Inflammatory macrophage (primary cell): ENCODE measurements at places on chromosomes 5 and 9.

DNA sequence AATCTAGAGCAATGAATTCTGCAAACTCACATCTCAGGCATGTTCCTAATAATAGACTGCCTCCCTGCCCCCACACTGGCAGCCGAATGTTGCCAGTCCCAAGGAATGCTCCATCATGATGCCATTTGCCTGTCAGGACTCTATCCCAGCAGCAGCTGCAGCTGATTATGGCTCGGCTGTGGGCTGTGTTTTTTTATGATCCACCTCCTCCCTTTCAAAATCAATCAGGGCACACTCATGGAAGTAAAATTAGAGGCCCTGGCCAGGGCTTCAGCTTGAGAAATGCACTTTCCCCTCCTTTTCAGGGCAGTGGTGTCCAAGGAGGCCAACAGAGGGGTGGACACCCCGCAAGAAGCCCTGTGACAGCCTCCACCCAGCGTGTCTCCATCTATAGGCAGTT is 176.7 kb upstream of the S1PR3 start:
- DNase-seq = no peak

DNA sequence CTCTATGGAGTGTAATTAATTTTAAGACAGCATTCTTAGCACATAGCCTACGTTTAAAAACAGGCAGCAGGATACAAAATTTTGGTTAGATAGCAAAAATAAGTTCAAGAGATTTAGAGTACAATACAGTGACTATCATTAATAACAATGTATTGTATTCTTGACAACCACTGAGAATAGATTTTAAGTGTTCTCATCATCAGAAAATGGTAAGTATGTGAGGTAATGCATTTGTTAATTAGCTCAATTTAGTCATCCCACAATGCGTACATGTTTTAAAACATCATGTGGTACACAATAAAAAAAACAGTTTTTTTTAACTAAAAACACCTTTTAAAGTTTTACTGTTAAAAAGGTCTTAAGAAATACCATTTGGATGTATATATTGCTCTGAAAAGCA is 94.2 kb downstream of the MUSK start:
- DNase-seq = no peak

GRCh38 chr9:136568288-136569081 is 22.6 kb upstream of the NOTCH1 start:
- DNase-seq = no peak

DNA sequence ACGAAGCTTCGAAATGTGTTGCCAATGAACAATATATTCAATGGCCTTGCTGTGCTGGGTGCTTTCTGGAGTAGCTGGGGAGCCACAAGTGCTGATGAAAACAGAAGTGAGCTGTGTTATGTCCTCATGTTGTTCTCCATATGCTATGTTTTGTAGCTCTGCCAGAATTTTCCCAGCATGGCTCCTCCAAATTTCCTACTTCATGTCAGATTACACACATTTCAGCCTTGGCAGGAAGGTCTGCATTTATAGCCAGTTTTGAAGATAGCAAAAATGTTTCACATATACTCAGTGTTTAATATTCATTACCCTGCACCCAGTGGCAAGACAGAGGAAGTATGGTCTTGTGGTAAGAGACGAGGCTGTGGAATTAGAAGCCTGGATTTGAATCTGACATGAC is 22.6 kb upstream of the NMUR2 start:
- DNase-seq = no peak

DNA sequence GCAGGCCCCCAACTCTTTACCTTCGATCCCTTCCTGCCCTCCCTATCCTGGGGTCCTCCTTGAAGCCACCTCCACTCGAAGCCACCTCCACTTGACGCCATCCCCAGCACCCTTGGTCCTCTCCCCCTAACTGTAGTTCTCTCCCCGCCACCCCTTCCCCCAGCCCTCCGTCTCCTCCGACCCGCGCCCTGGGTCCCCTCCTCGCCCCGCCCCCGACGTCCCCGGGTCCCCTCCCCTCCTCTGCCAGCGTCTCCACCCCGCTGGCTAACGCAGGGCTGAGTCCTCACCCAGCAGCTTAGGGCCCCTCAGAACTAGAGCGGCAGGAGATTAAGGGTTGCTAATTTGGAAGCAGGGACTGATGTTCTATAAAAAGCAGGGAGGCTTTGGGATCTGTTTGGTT is 30.6 kb upstream of the ANKRD33B start:
- DNase-seq = no peak

DNA sequence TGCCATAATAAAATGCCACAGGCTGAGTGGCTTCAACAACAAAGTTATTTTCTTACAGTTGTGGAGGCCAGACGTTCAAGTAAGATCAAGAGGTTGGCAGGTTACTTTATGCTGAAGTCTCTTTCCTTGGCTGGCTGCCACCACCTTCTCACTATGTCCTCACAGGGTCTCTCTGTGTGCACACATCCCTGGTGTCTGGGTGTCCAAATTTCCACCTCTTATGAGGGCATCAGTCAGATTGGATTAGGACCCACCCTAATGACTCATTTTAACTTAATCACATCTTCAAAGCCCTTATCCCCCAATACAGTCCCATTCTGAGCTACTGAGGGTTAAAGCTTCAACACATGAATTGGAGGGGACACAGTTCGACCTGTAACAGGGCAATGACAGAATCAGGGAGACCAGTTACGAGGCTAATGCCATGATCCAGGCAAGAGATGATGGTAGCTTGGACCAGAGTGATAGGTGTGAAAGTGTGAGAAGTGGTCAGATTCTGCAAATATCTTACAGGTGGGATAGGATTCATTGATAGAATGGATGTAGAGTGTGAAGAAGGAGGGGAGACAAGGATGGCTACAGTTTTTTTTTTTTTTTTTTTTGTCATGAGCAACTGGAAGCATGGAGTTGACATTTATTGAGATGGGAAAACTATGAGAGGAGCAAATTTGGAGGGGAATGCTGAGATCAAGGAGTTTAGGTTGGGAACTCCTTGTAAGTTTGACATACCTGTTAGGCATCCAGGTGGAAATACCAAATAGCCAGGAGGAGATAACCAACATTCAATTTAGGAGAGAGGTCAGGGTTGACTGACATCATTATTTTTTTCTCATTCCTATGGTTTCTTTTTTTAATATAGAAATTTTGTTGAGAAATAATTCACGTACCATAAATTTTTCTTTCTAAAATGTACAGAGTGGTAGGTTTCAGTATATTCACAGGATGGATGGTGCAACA is 39.6 kb upstream of the FGF1 start:
- DNase-seq = no peak

- DNase-seq = no peak
Observed at GRCh38 chr9:117707561-117707960, 3.4 kb downstream of the TLR4 start.

DNA sequence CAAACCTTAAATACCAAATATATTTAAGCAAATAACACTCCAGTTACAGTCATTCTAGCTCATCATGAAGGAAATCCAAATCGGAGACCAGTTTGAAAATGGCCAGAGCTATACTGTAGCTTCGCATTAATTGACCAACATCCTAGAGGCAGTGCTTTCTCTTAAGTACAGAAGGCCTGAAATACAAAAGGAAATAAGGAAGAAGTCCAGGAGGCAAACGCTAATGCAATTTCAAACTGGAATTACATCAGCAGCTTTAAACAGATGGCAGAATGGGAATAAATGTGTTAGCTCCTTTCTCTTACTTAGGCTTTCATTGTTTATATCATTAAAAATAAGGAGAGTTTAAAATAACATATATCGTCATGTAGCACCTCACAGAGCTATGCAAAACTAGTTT is 197.0 kb downstream of the SEC61B start:
- peak; percentile 76 for DNase-seq

GRCh38 chr9:38048316-38048969 is 20.6 kb downstream of the SHB start:
- peak; percentile 57 for DNase-seq

GRCh38 chr9:94286116-94286515 is 27.0 kb downstream of the ZNF169 start:
- no peak for DNase-seq

GRCh38 chr9:125764198-125764597 is 17.0 kb downstream of the PBX3 start:
- DNase-seq = no peak

DNA sequence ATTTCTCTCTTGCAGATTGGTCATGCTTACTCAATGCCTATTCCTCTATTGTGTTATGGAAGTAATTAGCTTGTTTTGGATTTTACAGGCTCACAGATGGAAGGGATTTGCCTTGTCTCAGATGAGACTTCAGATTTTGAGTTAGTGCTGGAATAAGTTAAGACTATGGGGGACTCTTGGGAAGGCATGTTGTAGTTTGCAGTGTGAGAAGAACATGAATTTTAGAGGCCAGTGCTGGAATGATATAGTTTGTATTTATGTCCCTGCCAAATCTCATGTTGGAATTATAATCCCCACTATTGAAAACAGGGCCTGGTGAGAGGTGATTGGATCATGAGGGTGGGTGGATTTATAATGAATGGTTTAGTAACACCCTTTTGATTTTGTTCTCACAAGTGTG is 6.1 kb upstream of the TUSC1 start:
- DNase-seq = no peak

GRCh38 chr5:15533129-15533893 is 33.3 kb downstream of the FBXL7 start:
- DNase-seq = no peak

DNA sequence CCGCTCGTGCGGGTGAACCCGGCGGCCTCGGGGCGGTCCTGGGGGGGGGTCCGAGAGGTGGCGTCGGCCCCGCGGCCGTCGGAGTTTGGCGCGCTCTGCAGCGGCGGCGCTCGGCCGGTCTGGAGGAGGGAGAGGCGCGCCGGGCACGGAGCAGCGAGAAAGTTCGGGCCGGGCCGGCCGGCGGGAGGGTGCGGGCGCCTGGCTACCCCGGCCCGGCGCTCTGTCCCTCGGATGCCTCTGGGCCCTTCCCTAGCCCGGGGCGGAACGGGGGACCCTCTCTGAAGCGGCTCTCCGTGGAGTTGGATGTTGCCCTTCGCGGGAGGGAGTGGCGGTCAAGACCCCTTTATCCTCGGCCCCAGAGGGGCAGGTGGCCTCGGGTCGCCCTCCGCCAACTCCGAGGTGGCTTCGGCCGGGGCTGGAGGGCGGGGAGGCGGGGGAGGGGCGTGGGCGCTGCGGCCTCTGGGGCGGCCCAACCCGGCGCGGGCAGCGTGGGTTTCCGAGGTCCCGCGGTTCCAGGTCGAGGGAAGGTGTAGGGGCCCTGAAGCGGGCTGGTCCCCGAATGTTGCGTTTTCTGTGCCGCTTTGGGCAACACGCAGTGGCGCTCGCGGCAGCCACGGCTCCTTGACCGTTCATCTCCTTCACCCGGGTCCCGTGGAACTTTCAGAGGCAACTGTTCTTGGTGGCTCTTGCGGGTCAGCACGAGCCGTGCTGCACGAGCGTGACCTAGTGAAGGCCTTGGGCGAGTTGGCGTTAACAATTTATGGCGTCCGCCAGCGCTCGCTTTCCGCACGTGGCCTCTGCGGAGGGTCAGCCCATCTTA is 290.5 kb downstream of the DOCK8 start:
- DNase-seq = no peak

DNA sequence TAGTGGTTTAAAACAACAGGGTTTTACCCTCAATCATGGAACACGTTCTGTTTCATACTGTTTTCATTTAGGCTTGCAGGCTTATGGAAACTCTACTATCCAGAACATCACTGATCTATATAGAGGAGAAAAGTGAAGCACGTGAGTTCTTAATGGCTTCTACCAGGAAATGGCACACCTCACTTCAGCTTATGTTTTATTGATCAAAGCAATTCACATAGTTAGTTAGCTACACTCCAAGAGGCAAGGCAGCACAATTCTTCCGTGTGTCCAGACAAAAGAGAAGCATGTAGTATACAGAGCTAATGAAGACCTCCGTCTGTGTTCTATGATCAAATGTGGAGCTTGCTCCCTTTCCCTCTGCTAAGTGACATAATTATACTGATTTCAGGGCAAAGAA is 353.3 kb upstream of the CD180 start:
- DNase-seq = no peak

DNA sequence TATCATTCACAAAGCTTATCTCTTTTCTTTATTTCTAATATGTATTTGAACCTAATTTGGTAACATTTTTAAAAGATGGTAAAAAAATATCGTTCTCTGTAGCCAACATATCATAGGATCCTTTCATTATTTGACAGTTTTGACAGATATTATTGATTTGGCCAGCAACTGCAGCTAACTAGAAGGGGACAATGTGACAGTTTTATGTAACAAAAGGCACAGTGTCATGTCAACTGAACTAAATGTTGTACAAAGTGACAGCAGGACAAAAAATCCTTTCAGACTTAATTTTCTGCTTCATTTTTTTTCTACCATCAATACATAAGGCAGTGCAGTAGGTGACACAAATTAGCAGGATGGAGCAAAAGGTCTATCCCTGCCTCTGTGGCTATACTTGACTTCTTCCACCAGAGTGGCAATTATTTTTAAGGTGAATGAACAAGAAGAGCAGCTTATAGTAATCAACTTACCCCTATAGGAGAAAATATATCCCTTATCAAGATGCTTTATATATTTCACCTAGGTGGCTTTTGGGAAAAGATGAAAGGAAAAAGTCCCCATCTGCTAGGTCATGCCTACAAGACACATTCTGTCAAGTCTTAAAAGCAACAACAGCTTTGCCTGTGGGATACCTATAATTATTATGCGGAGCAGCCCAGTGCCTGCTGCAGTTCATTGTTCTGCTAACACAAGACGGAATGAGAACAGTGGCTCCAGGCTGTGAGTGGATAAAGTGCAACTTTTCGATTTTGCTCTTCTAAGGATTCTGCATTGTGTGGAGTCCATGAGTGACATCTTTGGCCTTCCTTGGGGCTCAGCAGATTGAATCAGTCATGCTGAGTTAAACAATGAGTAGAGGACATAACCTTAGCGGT is 694.9 kb downstream of the ISL1 start:
- DNase-seq = no peak

GRCh38 chr5:17230191-17230590 is 12.8 kb downstream of the BASP1 start:
- no peak for DNase-seq

GRCh38 chr5:122078116-122079110 is at the start of gene LOX:
TSS of gene LOX (minus strand) at chr5:122078259. CDS start at chr5:122077985, 274 bp downstream.
- no peak for DNase-seq

DNA sequence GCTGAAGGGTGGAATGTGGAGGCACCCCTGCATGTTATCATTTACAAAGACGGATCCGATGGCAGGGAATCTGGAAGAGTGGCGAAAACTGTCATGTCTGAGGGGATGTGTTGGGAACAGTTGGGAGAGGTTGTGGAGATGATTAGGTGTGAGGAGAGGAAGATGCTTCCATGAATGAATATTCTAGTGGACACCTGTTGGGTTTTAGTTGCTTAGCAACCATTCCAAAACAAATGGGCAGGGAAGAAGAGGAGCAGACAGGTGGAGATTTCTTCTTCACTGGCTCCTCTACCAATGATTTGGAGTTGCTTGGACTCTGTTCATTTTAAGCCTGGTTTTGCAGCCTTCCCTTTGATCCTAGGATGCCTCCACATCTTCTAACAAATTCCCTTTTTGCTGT is 465.3 kb upstream of the CLINT1 start:
- DNase-seq = no peak

GRCh38 chr5:149939546-149939945 is 5.0 kb downstream of the PDE6A start:
- peak; percentile 71 for DNase-seq
